Left forelimb (tissue), 1 donor: ENCODE measurements at places on chromosomes 4 and X.

- DNase-seq: no peak
Measured at GRCh38 chr4:73734530-73735001, 5.8 kb upstream of the CXCL8 start.

- peak; percentile 84 for DNase-seq
Measured at GRCh38 chr4:155442267-155443105, 65.7 kb upstream of the MAP9 start.

DNA sequence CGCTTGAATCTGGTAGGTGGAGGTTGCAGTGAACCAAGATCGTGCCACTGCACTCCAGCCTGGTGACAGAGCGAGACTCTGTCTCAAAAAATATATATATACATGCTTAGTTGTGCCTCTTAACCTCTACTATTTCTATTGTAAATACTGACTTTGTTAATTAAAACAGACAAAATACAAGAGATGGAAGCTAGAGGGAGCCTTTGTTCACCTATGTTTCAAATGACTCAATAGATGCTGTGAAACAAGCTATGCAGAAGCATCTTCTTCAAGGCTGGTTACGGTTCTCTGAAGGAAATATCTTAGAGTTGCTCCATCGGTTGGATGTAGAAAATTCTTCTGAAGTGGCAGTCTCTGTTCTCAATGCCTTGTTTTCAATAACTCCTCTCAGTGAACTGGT, 6.2 kb downstream of the NCAPG start:
- DNase-seq: no peak

DNA sequence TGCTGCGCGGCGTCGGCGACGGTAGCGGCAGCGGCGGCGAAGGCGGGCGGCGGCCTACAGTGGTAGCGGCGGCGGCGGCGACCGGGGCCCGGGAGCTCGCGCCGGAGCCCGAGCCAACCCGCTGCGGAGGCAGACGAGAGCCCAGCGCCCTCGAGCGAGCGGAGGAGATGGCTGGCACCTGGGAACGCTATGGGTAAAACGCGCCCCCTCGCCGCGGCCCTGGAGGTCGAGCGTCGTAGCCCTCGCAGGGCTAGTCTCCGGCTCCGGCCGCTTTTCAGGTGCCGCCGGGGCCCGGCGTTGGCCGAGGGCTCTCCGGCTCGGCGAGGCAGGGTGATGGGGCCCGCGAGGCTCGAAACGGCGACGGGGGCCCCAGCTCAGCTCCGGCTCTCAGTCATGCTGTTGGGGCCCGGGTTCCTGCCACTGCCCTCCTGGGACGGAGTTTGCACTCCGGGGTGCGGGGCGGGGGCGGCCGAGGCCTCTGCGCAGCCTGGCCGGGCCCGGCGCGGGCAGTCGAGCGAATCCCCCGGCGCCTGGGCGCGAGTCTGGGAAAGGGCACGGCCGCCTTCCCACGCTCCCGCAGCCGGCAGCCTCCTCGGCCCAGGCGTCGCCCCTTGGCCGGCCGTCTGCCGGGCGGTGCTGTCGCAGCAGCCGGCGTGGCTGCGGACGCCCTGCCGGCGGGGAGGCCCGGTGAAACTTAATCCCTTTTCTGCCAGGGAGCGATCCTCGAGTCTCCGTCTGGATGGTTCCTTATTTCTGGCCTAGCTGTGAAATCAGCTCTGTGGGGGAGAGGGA, 768 bp downstream of the MID2 start:
- DNase-seq: peak; percentile 62

- no peak for DNase-seq
Measured at GRCh38 chr4:80221161-80221560, 23.9 kb downstream of the PRDM8 start.

GRCh38 chr4:82201805-82202641, 171.8 kb downstream of the HNRNPD start:
- DNase-seq: no peak

- DNase-seq: peak; percentile 3
Measured at GRCh38 chrX:805103-805670, 174.6 kb downstream of the SHOX start.

DNA sequence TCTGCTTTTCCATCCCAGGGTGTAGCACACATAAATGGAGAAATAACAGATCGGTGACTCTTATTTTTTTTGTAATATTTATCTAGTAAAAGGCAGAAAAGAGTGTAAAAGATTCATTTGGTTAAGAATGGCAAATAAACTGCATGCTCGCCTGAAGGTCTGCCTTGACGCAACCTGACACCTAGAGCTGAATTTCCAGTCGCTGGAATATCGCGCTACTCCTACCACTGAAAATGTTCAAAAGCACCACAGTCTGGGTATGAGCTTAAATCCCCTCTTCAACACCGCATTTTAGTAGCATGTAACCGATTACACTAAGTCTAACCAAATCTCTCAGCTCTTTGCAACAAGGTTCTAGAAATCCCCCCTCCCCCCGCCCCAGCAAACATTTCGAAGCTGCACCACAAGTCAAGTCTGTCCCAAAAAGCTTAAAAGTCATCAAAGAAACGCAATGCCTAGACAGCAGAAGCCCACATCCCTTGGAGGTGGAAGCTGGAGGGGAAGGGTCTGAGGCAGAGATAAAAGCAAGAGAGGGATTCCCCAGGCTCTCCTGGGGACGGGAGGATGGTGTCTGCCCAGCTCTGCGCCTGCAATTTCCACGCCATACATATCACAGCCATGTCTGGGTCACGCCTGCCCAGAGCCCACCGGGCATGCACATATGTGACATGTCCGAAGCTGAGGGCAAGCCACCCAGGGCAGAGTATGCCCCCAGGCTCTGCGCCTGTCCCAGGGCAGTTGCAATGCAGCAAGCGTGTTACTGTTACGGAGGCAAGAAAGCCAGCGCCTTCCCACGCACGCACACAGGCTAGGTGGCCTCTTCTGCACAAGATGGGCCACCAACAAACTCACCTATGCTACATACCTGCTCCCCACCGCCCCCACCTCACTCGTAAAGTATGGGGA, 1.4 kb downstream of the FGF13 start:
- DNase-seq: peak; percentile 59

DNA sequence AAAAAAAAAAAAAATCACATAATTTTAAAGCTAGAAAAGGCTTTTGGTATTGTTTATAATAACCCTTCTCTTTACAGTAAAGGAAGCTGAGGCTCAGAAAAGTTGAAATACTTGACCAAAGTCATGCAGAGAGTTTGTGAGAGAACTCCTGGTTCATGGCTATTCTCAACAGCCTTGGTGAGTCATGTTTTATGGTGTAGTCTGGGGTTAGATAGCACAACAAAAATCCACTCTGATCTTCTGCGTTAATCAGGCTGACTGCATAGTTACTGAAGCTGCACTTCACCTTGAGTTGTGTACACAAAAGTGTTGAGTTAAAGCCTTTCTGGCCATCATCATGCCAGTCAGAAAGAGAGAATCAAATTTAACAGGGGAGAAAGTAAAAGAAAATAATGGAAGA, 19.3 kb upstream of the SFRP2 start:
- no peak for DNase-seq

- DNase-seq: no peak
Measured at GRCh38 chr4:7771056-7771455, 168.6 kb downstream of the AFAP1 start.

DNA sequence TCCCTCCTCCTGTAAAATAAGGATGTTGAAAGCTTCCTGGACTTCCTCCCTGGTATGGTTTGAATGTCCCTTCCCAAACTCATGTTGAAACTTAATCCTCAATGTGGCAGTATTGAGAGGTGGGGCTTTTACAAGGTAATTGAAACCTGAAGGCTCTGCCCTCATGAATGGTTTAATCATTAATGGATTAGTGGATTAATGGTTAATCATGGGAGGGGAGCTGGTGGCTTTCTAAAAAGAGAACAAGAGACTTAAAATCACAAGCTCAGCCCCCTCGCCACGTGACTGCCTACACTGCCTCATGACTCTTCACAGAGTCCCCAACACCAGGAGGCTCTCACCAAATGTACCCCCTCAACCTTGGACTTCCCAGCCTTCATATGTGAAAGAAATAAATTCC, 124.6 kb upstream of the ANXA3 start:
- no peak for DNase-seq

- DNase-seq: no peak
Measured at GRCh38 chr4:78332976-78333375, 218.6 kb upstream of the ANXA3 start.

- no peak for DNase-seq
Measured at GRCh38 chr4:145881576-145881975, 57.0 kb downstream of the ZNF827 start.

- DNase-seq: no peak
Measured at GRCh38 chr4:3742610-3743009, 23.6 kb upstream of the ADRA2C start.

DNA sequence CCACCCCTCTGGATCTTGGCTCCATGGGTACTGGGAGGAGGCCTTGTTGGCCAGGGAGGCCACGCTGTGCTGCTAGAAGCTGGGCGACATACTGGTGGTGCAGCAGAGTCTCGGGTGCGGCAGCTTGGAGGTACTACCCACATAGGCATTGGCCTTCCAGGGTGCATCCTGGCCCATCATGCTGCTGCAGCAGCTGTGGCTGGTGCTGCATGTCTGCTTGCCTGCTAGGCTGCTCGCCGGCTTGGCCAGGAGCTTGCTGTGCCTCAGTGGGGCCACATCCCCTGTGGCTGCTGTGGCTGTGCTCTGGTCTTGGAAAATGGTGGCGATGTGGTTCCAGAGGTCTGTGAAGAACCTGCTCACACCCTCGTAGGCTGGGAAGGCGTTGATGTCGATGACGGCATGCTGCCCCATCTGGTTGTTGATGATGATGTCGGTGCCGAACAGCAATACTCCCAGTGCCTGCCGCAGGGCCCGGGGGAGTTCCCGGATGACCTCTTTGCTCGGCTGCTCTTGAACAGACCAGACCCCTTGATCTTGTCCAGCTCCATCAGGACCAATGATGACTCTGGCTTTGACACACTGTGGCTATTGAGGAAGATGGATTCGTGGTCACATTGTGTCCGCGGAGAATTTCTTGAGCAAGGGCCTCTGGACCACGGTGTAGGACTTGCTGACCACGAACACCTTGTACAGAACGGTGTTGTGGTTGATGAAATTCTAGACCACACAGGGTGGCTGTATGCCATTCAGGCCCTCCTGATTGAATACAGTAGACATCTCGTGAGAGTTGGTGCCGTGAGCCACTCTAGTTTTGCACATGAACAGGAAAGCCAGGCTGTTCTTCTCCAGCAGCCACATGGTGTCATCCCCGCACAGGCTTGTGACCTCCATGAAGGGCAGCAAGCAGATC, 11.8 kb downstream of the RBM10 start:
- no peak for DNase-seq

- DNase-seq: no peak
Measured at GRCh38 chr4:183284258-183284785, 35.8 kb downstream of the CLDN22 start.

GRCh38 chrX:26511589-26512363, 295.8 kb downstream of the MAGEB5 start:
- DNase-seq: no peak

DNA sequence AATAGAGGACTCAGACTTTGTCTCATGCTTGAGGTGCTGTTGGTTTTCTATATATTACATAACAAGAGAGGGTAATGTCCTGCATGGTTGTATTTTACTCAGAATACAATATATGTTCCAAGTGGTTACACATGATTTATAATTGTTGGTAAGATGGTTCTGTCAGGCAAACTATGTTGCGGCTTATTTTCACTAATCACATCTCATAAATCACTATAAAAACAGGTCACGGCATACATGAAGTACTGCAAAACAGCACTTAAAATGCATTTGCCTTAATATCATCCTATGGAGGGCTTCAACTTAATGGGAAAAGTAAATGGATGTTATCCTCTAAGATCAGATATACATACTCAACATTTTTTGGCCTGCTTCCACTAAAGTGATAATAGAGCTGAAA, 246.0 kb upstream of the ARSJ start:
- DNase-seq: no peak

GRCh38 chrX:42442745-42443144, 335.2 kb downstream of the PPP1R2C start:
- no peak for DNase-seq

GRCh38 chr4:152618971-152619370, 60.8 kb downstream of the TMEM154 start:
- no peak for DNase-seq

GRCh38 chr4:28621591-28621990, 1761.0 kb downstream of the STIM2 start:
- no peak for DNase-seq

DNA sequence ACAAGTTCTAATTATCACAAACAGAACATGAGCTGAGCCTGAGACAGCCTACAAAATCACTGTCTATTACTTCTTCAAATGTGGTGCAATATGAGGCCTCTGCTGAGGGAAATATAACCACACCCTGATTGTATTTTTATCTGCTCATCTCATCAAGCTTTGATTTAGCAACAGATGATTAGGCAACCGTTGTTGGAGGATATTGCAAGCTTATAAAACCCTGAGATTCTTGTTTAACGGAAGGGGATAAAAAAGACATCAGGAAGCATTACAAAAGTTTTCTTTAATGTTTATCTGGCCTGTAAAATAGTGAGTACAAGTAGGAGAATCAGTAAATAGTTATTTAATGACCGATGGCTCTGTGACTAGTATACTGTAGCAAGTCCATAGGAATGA, 108.5 kb downstream of the ZNF330 start:
- DNase-seq: no peak

GRCh38 chr4:55707507-55707906, 71.4 kb upstream of the NMU start:
- DNase-seq: no peak

DNA sequence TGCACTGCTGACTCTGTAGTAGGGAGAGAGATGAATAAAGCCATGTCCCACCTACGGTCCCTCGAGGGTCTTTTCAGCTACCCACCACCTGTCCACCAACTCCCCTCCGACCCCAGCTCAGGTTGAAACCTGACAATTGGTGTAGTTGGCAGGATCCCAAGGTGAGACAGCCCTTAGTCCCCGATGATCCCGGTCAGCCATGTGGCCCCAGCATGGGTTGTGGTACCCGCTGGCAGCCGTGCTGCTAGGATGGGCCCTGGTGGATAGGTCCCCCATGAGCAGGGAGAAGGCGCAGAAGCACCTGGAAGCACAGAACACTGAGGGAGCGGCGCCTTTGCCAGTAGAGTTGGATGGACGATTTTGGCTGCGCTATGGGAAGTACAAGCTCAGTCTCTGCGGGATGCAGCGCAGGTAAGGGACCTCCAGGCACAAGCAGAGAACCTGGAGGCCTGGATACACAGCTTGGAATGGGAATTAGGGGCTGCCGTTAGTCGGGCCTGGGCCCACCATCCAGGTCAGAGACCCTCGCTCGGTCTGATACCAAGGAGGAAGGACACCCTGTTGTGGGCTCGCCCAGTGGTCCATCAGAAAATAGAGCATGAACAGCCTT, 694.6 kb upstream of the AGA start:
- no peak for DNase-seq
